ENCODE measurements at places on chromosomes 12 and 14.

- no peak for DNase-seq
These were observed 10.1 kb downstream of the TCL1A start for GRCh38 chr14:95703805-95704204.

DNA sequence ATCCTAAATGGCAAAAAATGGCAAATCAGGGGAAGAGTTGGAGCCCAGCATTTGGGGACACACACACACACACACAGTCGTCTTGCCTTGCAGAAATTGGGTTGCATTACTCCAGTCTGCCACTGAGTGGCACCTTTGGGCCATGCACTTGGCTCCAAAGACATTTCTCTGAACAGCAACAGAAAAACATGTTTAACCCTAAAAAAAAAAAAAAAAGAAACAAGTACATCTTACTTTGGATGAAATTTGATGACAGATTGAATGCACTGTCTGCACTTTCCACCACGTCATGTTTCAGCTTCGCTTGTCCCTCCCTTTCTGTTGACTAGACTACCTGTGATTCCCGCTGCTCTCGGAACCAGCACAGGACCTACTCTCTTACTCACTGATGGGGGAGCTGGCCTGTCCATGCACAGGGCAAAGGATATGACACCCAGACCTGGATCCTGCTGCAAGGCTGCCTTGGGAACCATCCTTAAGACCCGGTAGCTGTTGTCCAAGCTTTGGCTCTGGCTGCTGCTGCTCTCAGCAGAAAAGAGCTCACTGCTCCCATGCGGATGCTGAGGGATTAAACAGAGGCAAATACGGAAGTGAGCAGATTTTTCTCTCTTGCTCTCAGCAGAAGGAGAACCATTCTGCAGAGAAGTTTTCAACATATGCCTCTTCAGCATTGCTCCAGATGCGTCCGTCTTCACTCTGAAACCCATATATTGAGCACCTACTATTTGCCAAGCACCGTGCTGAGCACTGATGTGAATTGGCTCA, 376.8 kb downstream of the DPF3 start:
- DNase-seq = no peak

DNA sequence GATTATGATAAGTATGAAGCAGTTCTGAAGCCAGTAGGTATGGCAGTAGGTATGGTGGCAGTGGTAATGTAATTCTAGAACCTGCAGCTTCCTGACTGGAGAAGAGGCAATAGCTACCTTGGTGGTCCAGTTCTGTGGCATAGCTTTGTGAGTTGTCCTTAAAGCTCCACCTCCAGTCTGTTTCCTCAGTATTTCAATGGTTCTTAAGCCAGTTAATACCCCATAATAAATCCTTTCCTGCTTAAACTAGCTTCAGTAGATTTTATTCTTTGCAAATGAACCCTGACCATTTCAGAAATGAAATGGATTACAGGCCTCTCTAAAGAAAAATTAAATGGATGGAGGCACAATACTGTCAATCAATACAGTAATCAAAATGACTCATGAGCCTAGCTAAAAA, 117.8 kb upstream of the KRAS start:
- DNase-seq = no peak

GRCh38 chr12:131049002-131049401, 95.3 kb downstream of the ADGRD1 start:
- DNase-seq = no peak

- no peak for DNase-seq
These were observed 26.2 kb downstream of the RASAL1 start for GRCh38 chr12:113109360-113109759.

GRCh38 chr14:96130854-96131253, 73.8 kb upstream of the BDKRB2 start:
- DNase-seq = no peak

GRCh38 chr12:39499296-39499695, 56.4 kb upstream of the KIF21A start:
- no peak for DNase-seq

DNA sequence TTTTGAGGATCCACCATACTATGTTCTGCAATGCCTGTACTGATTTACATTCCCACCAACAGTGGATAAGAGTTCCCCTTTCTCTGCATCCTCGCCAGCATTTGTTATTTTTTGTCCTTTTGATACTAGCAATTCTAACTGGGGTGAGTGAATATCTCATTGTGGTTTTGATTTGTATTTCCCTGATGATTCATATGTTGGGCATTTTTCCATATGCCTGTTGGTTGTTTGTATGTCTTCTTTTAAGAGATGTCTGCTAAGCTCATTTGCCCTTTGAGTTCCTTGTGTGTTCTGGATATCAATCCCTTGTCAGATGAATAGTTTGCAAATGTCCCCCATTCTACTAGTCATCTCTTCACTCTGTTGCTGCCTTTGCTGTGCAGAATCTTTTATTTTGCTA, 49.0 kb upstream of the MSRB3 start:
- no peak for DNase-seq

DNA sequence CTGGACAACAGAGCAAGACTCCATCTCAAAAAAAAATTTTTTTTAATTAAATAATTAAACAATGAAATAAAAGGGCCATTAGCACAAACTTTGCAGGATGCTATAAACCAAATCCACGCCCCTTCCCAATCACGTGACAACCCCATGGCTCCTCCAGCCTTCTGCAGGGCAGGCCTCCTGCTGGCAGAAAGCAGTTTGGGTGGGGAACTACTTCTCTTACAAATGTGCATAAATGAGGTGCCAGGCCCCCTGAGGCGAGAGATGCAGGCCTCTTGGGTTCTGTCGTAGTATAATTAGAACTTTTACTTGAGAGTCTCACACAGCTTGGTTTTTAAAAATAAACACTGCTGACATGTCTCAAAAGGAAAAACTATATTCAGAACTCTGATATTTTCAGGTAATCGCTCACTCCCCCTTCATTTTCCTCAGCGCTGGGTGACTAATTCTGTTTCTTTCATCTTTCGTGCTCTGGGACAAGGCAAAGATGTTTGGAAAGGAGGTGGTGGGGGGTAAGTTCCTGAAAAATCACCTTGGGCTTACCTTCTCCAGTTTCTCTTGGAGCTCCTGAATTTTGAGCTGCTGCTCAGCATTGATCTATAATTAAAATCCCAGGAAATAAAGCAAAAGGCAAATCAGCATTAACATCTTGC, 101.7 kb downstream of the CIT start:
- DNase-seq = no peak
